ENCODE measurements at places on chromosomes 12 and 14. TPM values are rescaled to one million over a fixed set of nuclear protein-coding genes. Genes with fewer than 3 reads are reported as not detected.

Gene TMEM30B
- 0.13 TPM for total RNA-seq

Gene SLC2A13
- 3.4 TPM for total RNA-seq

Gene CPNE6
- total RNA-seq, result not detected

Gene TSPAN11
- total RNA-seq, result 2.2 TPM

Gene CBLN3
- 1.8 TPM for total RNA-seq

Gene LYZ
- total RNA-seq, result not detected

Gene IAPP
- total RNA-seq, result not detected

Gene PROX2
- total RNA-seq, result not detected

Gene PRPH
- 0.26 TPM for total RNA-seq

Gene ADGRD1
- total RNA-seq, result not detected

Gene HOXC6
- not detected for total RNA-seq

Gene TAS2R7
- total RNA-seq, result not detected

Measured in pulmonary artery endothelial cell (primary cell).